HT-29 (cell line): ENCODE measurements at places on chromosomes 16 and 17. TPM values are rescaled to one million over a fixed set of nuclear protein-coding genes. Genes with fewer than 3 reads are reported as not detected.
A peak's percentile ranks its signal among the peaks of the same experiment; 100 is the strongest.

- no peak for DNase-seq
Measured at GRCh38 chr17:29677824-29678223, 55.1 kb upstream of the CORO6 start.

DNA sequence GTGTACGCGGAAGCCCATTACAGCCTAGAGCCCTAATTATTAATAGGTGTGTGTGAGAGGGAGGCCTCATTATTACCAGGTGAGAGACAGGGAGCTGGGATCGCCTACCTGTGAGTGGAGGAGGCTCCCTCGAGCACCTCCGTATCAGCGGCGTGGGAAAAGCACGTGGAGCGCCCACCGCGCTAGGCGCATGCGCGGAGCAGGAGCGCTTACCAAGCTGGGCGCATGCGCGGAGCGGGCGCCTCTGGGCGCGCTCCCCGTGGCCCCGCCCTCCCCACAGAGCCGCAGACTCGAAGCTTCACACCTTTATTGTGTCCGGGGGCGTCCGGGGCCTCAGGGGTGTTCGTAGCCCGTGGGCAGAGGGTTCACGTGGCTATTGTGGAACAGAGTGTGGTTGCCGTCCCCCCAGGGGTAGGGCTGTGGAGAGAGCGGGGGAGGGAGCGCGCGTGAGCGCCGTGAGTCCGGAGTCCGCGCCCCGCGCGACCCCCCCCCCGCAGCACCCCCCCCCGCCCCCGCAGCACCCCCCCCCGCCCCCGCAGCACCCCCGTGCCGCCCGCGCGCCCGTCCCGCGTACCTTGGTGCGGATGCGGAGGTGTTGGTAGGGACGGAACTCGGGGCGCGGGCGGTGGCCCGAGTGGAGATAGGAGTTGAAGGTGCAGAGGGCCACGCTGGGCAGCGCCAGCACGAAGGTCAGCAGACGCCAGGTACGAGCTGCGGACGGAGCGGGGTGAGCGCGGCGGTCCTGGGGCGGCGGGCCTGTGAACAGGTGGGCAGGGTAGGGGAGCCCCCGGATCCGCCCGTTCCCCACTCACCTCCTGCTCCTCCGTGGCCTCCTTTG is 500 bp downstream of the COX6A2 start:
- DNase-seq = no peak

- no peak for DNase-seq
Measured at GRCh38 chr16:66272461-66272860, 94.0 kb upstream of the CDH5 start.

- peak; percentile 47 for DNase-seq
Measured at GRCh38 chr17:45131616-45132319, 547 bp downstream of the PLCD3 start.

GRCh38 chr16:10210944-10211343 is 28.7 kb upstream of the GRIN2A start:
- no peak for DNase-seq

GRCh38 chr17:13152501-13152900 is 134.7 kb upstream of the ELAC2 start:
- no peak for DNase-seq

- no peak for DNase-seq
Measured at GRCh38 chr17:42027590-42027889, 7.7 kb downstream of the NKIRAS2 start.

GRCh38 chr16:30555315-30556124 is 2.7 kb downstream of the ZNF764 start:
- DNase-seq = no peak

- peak; percentile 48 for DNase-seq
Measured at GRCh38 chr17:17696882-17697633, 15.8 kb downstream of the RAI1 start.

GRCh38 chr17:27529230-27529796 is 73.1 kb downstream of the KSR1 start:
- no peak for DNase-seq

HAP1 gene
- not detected in 2 replicates for total RNA-seq

TSPAN10 gene
- 0.10 and 0.29 TPM in 2 replicates for total RNA-seq

ACAP1 gene
- 0.08 TPM in 1 of 2 replicates, not detected in the other for total RNA-seq
